Esophagus squamous epithelium (tissue), 5 donors: ENCODE measurements at places on chromosomes 4 and X.

GRCh38 chr4:126238013-126238412 lies 923.3 kb downstream of the FAT4 start:
- no peak for DNase-seq

DNA sequence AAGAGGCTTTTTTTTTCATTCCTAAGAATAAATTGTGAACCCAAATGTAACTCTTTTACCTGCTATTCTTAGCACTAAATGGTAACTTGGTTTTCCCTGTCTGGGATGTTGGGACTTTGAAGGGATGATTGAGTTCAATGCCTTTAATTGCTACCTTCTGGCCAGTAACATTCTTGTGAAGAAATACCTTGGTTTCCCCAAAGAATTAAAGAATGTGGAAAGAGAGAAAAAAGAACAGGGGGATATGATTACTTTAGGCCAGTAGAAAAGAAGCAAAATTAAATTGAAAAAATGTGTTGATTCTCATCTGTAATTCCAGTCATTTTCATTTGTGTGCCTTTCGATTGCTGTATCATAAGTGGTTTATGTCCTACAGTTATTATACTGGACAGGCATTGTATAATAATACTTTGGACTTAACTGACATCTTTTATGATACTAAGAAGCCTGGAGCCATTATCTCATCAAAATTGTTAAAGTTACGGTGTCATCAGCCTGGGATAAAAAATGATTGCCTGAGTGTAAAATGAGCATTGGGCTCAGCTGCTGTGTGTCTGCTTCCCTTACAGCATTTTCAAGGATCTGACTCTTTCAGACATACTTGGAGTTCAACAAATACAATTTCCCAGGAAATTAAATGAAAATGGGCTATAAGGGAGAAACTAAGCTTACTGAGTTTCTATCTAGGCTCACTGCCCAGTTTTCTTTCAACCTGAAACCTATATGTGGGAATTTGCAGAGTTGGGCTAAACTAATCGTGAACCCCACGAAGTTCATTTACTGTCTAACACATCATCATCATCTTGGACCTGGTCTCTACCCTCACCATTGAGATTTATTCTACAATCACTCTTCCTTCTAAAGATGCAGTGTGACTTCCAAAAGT lies 146.3 kb downstream of the SHROOM3 start:
- DNase-seq, result no peak

DNA sequence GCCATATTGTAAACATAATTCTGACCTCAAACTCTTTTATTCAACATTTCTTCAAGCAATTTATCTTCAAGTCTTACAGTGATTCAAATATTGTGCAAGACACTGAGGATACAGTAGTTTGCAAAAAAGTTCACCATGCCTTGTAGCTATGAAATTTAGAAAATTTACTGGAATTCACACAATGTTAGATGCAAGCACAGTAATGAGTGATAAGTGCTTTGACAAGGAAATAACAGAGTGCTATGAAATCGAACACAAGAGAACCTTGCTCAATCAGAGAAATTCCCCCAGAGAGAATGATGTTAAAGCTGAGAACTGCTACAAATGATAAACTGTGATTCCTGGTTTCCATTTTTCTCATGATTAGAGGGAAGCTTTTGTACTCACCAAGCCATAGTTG lies 952.9 kb downstream of the FAT4 start:
- no peak for DNase-seq

DNA sequence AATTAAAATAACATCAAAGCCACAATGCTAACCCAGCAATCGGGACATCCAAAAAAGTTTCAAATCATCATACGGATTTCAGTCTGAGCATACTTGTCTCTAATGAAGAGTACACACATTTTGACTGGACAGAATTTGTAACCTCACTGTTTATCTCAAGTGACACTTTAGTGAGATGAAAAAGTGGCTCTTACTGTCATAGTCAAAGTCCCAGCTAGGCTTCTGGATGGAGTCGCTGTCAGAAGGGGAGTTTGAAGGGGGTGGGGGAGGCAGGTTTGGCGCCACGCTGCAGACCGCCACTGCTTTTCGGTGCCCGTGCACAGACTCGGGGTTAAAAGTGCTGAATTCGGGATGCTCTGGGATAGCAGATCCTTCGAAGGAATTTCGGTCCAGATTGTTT lies 41.0 kb upstream of the MTNR1A start:
- no peak for DNase-seq

- DNase-seq, result no peak
Observed at GRCh38 chr4:16862697-16863096, 35.7 kb downstream of the LDB2 start.

GRCh38 chr4:53480909-53481308 lies 103.5 kb downstream of the FIP1L1 start:
- DNase-seq, result no peak

- DNase-seq, result no peak
Observed at GRCh38 chr4:21677173-21677572, 271.4 kb downstream of the KCNIP4 start.

GRCh38 chr4:15736514-15737050 lies 33.7 kb downstream of the BST1 start:
- DNase-seq, result no peak

DNA sequence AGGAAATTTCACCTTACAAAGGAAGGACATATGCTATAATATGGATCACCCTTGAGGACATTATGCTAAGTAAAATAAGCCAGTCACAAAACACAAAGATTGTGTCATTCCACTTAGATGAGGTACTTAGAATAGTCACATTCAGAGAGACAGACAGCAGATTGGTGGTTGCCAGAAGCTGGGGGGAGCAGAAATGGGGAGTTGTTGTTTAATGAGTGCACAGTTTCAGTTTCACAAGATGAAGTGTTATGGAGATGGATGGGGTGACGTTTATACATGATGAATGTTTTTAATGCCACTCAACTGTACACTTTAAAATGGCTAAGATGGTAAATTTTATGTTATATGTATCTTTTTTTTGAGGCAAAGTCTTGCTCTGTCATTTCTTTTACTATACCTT lies 14.8 kb upstream of the SPON2 start:
- DNase-seq, result no peak

DNA sequence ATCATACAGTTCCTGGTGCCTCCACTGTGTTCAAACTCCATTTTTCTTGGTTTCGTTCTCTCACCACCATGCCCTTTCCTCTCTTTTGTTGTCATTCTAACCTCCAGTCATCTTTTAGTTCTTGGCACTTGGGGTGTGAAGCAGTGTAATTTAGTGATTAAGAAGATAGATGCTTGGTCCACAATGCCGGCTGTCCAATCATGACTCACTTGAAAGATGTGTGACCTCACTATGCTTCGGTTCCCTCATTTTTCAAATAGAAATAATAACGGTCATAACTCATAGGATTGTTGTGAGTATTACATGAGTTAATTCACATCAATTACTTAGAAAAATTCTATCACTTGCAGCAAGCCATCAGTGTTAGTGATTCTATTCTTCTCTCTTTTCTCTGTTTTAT lies 327.8 kb downstream of the ADGRL3 start:
- no peak for DNase-seq

GRCh38 chr4:27861802-27862201 lies 1001.2 kb downstream of the STIM2 start:
- DNase-seq, result no peak

DNA sequence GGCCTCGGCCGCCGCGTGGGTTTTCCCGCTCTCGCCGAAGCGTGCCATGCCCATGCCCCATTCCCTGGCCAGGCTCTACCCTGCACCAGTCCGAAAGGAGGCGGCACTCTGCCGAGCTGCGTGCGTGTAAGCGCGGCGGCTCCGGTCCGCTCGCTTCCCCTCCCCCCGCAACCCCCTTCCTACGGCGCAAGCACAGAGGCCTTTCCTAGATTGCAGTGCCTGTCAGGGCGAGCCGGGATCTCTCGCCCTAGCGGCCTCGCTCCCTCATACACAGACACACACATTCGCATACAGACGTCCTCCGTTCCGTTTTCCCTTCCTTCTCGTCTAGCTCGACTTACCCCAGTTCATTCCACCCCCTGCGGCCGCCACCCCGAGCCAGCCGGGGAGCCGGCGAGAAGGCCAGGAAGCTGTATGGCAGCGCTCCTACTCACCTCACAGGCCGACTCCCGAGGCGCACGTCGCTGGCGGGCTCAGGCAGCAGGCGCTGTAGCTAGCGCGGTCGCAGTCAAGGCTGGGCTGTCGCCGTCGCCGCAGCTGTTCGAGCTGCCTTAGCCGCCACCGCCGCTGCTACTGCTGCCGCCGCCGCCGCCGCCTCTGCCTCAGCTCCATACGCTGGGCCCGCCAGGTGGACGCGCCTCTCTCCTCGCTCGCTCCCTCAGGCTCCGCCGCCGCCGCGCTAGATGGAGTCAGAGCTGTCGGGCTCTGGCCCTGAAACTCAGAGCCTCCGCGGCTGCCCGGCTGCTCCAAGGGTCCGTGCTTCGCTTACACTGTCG lies 615 bp downstream of the NEXMIF start:
- no peak for DNase-seq

DNA sequence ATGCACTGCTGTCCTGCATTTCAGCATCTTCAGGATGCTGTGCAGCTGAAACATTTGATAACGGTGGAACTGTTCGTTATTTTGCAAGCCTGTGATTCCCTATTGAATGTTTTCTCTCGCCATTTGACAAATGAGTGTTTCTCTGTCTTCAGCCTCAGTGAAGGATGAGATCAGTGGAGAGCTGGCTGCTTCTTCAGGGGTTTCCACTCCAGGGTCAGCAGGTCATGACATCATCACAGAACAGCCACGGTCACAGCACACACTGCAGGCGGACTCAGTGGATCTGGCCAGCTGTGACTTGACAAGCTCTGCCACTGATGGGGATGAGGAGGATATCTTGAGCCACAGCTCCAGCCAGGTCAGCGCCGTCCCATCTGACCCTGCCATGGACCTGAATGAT lies 52.6 kb downstream of the HTT start:
- no peak for DNase-seq

DNA sequence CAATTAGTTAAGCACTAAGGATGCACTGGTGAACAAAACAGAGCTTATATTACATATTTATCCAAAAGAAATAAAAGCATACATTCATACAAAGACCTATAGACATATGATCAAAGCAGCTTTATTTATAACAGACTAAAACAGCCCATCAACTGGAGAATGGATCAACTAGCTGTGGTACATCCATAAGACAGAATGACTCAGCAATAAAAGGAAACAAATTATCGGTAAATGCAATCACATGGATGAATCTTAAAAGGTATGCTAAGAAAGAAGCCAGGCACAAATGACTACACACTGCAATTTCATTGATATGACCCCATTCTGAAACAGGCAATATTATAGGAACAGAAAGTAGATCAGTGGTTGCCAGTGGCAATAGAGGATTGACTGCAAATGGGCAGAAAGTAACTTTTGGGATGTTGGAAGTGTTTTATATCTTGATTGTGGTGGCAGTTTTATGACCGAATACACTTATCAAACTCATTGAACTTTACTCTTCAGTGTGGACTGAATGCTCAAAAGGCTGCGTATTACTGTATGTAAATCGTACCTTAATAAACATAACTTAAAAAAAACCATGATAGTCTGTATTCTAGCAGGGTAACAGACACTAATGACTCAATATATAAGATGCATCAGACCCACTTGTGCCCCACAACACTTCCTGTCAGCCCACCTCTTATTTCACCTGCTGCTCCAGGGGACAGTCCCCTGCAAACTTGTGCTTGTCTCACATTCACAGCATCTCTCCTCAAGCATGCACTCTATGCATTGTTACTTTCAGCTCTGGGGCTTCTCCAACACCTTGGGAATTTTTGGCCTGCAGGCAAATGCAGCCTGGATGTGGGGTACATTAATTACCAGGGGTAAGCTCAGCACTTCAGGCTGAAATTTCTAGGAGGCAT lies 59.1 kb downstream of the MID1IP1 start:
- no peak for DNase-seq

DNA sequence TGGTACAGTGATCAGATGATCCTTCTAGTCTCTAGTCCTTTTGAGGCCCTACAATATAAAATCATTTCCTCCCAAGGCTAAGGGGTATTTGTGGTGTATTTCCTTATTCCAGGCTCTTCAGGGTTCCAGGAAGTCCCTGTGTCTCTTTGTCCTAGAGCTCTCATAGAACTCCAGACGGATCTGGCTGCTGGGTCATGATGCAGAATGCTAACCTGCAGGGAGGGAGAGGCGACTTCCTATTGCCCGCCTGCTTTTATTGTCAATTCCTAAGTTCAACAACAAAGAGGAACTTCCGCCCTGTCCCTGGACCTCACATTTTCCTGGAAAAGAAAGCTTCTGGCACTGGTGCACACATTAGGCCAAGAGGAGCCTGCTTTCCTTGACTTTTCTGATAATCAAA lies 45.9 kb upstream of the ZNF827 start:
- DNase-seq, result no peak

DNA sequence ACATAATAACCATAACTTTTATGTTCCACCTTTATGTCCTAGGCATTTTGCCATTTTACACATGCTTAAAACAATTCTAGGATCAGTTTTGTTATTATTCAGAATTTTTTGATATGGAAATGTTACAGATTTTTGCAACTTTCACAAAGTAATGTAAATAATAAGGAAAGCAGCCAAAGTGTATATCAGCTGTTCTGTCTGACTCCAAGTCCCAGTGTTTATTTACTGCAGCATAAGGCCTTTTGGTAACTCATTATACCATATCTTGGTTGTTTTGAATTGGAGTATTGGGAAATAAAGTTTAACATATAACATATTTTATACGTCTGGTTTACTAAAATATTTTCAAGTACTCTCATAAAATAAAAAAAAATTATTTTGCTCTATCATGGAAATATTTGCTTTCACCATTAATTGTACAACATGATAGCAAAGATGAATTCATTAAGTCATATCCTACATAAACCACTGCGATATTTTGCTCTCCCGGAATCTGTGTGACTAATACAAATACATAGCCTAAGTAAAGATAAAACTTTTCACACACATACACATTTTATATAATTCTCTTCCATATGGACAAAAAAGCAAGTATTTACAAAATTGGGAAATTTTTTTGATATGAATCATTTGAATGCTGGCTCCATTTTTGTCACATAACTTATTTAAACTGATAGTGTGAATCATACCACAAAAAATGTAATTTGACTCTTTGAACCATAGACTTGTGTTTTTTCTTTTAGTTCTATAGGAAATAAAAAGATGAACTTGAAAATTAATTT lies 399.0 kb downstream of the PABPC4L start:
- DNase-seq, result no peak

GRCh38 chr4:101954975-101955678 lies 164.6 kb downstream of the BANK1 start:
- no peak for DNase-seq

DNA sequence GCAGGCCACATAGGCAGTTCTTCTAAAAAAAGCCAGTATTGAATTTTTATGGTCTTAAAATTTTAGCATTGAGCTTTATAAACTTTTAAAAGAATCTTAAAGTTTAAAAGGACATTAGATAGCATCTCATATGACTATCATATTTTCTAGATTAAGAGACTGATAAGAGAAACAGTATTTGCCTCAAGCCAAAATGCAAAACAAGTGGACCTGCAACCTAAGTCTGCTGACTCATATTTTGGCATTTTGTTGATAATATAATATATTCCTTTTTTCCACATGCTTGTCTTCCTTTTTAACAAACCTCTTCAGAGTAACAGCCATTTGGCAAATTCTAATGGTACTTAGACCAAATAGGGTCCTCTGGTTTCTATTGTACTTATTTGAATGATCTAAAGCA lies 328.5 kb upstream of the GALNTL6 start:
- DNase-seq, result no peak
